ENCODE measurements at places on chromosomes 5 and 9. TPM values are rescaled to one million over a fixed set of nuclear protein-coding genes. Genes with fewer than 3 reads are reported as not detected.

NEUROG1 gene
- total RNA-seq, result not detected

PCDHA6 gene
- total RNA-seq, result 0.44 TPM

FOXI1 gene
- total RNA-seq, result not detected

PCDHGA7 gene
- total RNA-seq, result 4.3 TPM

KCNN2 gene
- 0.88 TPM for total RNA-seq

IL13 gene
- total RNA-seq, result not detected

LCN12 gene
- total RNA-seq, result not detected

EMB gene
- 0.57 TPM for total RNA-seq

FAM221B gene
- not detected for total RNA-seq

PCBD2 gene
- 4.2 TPM for total RNA-seq

FOCAD gene
- total RNA-seq, result 85.5 TPM

ACTBL2 gene
- total RNA-seq, result 3.3 TPM

DOK3 gene
- total RNA-seq, result 2.2 TPM

CTSV gene
- total RNA-seq, result 0.44 TPM

ZDHHC11 gene
- total RNA-seq, result 2.4 TPM

NAIP gene
- total RNA-seq, result 3.3 TPM

TMEM174 gene
- total RNA-seq, result not detected

MARCHF6 gene
- total RNA-seq, result 54.1 TPM

S1PR3 gene
- total RNA-seq, result 39.2 TPM

HEMGN gene
- not detected for total RNA-seq

PCDHB12 gene
- under 0.01 TPM for total RNA-seq

TAF11L13 gene
- total RNA-seq, result not detected
